ENCODE measurements at places on chromosomes 16 and 17.

DNA sequence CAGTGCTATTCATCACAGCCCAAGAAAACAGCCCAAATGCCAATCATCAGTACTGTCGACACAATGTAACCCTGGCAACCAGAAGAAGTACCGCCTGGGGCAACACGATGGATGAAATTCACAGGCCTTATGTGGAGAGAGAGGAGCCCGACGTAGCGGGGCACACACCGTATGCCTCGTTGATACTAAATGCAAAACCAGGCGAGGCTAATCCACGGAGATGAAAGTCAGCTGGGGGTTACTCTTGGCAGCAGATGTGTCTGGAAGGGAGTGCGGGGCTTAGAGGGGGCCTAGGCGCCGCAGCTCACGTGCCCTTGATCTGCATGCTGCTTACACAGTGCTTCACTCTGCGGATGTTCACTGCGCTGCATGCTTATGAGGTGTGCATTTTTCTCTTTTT is 29.8 kb downstream of the ITGAE start:
- DNase-seq = no peak

- DNase-seq = peak; percentile 47
Measured at GRCh38 chr16:69243479-69243878, 56.5 kb downstream of the SNTB2 start.

DNA sequence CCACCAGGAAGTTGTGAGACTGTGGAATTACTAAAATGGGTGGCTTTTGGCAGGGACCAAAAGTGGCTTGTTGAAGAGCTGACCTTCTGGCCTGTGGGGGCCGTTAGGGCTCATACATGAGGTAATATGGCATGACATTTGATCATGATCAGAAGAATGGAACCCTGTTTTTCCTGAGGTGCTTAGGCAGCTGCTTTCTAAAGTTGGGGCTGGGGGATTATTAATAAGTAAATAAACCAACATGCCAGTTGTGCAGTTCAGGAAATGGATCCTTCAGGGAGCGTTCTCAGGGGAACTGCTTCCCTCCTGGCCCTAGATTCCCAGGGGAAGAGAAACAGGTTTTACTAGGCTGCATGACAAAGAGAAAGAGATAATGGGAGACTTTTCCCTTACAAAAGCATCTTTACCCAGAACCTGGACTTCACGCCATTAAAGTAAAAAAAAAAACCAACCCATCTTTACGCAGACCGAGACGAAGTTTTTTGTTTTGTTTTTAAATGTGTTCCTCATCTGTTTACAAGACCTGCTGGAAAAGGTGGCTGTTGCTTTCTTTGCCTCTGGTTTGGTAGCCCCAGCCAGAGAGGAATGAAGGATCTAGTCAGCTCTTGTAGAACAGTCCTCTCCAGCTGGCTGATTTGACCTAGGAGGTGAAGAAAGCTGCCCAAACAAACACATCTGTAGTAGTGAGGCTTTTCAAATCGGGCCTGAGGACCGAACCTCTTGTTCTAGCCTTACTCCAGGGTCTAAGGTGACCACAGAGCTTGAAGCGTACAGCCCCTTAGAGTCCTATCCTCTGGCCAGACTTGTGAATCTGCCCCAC is 22.7 kb downstream of the YPEL2 start:
- no peak for DNase-seq

DNA sequence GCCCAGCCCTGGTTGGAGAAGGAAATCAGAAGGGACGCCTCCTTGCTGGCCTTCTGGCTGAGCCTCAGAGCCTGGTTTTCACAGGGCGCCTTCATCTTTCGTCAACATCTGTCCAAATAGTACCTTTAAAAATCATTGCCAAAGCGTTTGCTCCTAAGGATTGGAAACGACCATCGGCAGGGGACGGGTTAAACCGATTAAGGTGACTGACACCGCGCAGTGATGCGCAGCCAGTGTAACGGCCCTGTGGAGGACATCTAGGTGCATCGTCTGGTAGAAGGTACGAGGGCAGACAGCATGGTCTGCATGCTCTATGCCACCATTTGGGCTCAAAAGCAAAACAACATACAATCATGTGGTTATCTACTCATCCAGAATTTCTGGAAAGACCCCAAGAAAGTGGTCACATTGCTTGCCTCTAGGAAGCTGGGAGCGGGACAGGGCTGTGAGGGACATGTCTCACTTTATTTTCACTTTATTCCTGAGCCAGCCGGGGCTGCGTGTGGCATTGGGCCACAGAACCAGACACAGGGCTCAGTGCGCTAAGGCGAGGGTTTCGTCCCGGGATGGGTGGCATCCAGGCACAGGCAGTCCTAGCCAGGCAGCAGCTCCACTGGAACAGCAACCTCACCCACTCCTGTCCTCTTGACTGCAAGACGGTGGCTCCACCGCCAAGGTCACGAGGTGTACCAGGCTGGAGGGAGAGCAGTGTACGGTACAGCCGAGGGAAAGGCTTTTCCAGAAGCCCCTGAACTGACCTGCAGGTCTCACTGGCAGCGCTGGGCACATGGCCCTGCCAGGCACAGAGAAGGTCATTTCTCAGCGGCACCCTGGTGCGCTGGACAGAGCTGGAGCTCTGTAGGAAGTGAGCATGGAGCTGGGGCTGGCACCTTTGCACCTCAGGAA is 40.9 kb upstream of the JPH3 start:
- no peak for DNase-seq

DNA sequence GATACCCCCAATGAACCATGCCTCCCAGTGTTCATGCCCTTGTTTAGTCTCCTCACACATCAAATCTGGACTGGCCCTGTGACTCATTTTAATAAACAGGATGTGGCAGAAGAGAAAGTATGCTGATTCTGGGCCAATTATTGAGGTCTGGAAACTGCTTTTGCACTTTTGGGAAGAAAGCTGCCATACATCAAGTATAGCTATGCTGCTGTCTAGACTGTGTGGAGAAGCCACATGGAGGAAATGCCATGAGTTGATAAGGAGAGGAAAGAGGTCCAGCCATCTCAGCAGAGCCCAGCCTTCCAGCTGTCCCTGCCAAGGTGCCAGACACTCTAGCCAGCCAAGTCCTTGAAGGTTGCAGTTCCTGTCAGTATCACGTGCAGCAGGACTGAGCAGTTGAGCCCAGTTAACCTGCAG is 16.7 kb downstream of the RPRML start:
- peak; percentile 32 for DNase-seq

DNA sequence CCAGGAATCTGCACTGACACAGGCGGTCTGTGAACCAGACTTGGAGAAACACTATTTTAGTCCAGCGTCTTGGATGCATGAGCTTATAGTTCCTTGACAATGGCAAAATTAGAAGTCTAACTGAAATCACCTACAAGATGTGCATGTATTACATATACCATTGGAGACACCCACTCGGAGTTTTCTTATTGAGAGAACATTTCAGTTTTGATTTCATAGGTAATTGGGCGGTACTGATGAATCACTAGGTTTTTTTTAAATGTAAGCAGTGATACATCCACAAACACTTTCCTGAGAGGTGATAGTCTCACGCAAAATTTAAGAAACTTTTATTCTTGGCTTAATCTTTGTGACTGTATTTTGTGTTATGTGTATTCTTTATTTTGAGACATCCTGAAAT is 69.8 kb downstream of the PRKCA start:
- DNase-seq = no peak
